Activated naive CD4-positive, alpha-beta T cell treated with Interleukin-2 at 50 U/mL for 16 hours (primary cell): ENCODE measurements at places on chromosomes 6 and 20.

DNA sequence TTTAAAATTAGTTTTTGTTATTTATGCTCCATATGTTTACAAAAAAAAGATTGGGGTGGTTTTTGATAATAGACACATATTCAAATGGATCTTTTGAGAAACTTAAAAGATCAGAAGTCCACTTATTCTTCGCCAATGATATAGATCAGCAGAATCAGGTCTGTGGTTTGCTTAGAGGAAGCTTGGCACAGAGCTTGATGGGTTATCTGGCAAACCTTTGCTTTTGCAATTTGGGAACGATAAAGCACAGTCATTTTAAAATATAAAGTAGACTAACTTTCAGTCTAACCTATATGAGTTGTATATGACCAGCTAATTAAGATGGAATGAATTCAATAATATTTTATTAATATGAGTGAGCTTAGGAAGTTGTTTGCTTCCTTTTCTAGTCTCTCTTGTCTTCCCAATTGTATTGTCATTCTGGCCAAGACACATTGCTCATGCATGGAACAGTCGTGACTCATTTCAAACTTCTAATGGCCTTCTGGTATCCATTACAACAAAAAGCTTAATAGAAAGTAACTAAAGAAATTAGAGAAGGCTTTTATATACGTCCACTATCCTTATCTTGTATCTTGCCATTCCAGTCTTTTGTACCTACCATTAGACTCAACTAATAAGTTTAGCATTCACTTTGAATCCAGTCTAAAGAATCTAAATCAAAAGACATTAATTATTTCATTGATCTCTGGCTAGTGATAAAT, 118.7 kb downstream of the TBX18 start:
- DNase-seq, result no peak

DNA sequence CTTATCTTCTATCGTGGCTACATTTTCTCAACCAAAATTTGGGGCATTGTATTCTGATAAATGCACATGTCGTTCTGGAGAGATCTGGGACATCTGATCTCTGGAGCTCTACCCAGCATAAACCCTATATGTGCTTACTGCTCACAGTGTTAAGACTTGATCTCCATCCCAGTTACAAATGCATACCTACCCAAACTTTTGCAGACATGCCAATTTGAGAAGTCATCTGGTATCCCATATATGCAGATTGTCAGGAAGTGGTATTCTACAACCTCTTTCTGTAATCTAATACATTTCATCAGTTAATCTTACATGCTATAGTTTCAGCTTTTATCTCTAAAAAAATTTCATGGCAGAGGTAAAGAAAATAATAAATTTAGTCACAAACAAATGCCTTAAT, 11.2 kb downstream of the BAG2 start:
- no peak for DNase-seq

DNA sequence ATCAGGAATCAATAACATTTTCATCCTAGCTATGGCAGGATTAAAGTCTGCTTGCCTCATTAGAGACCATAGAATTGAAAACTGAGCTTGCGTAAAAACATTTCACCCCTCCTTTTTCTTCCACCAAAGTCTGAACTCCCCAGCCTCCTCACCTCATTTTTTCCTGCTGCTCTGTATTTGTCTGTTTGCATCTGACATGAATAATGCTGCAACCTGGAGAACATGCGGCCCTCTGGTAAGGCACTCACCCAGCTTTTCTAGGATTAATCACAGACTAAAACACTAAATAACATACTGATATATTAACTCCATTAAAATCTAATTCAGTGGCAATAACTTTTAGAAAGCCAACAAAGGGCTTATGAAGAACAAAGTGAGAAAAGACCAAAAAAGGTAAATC, 677.7 kb upstream of the NRSN1 start:
- no peak for DNase-seq

- no peak for DNase-seq
These were observed 180.6 kb downstream of the RPS12 start for GRCh38 chr6:132995009-132995408.

DNA sequence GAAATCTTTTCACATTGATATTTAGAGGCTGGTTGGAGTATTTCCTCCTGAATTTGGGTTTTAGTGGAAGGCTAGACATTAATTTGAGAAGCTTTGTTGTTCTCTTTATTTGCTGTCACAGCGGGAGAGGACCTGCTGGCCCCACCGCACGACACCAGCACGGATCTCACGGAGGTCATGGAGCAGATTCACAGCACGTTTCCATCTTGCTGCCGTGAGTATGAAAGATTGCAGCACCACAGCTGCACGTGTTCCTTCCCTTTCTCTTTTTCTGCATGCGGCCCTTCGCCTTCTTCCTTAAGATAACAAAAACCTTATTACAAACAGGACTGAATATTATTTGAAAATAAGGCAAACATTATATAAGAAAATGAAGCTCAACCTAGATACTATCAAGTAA, 555.5 kb downstream of the UTRN start:
- DNase-seq, result no peak

GRCh38 chr20:43857932-43858331, 56.7 kb upstream of the TOX2 start:
- DNase-seq, result no peak

- DNase-seq, result no peak
These were observed 189.5 kb upstream of the SLC24A3 start for GRCh38 chr20:19022791-19023448.

- DNase-seq, result no peak
These were observed 126.0 kb upstream of the TENT5A start for GRCh38 chr6:81878479-81878878.

DNA sequence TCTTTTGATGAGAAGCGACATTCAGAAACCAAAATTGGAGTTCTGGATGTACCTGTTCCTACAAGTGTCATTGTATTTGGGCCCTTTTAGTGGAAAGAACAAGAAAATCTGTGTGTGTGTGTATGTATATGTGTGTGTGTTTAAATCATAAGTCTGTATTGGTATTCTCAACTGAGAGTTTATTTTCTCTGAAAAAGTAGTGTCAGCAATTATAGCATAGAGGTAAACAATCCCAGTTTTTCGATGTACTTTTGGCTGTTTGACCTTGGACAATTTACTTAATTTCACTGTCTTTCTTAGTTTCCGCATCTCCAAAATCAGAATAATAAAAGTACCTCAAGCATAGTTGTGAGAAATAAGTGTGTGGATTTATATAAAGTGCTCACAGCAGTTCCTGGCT, 57.2 kb downstream of the EYA4 start:
- DNase-seq, result no peak

DNA sequence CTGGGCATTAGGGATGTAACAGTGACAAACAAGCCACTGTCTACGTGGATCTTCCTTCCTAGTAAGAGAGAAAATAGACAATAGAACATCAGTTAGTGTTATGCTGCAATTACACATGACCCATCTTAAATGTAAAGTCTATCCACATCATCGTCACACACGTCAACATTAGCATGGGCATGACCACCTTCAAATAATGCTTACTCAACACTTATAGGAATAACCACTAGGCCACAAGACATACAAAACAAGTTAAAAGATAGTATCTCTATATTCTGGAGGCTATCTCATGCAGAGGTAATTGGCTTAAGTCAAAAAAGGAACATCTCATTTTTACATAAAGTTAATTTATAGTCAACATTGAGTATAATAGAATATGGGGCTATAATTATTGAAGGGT, 156.5 kb downstream of the MOXD1 start:
- no peak for DNase-seq
